HEK293T (cell line): ENCODE measurements at places on chromosomes 6 and 20.

- DNase-seq, result no peak
Observed at GRCh38 chr6:27448456-27448855, 24.4 kb downstream of the ZNF184 start.

GRCh38 chr6:139438775-139439174 is 64.3 kb upstream of the CITED2 start:
- DNase-seq, result no peak

DNA sequence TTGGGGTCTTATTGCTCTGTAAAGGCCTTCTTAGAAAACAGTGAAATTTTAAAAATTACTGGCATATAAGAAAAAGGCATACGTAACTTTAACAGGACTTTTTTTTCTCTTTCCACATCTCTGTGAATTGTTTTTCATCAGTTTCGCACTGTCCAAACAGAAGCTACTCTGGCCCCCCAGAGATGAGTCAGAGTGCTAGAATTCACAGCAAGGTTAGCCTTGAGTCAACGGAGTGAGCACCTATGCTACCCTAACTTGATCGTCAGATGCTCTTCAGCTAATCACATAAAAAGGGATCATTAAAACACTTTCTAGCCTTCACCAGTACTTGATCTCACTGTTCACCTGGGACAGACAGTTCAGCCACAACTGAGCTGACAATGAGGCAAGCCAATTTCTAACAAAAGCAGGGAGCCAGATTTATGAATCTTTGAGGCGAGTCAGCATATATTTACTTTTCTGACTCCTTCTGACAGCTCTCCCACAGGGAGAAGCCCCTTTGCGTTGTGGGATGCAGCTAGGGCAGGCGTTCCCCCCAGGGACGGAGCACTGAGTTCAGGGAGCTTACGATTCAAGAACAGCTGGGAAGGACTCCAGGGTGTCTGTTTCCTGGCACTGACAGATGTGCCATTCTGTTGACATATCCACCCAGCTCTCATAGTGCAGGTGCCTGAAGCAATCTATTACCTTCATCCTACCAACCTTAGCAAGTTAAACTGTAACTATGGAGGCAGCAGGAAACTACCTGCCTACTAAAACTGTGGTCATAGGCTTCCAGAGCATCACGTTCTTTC is 46.4 kb upstream of the SPDEF start:
- DNase-seq, result no peak

- no peak for DNase-seq
Observed at GRCh38 chr20:59576216-59576953, 28.0 kb upstream of the PHACTR3 start.

DNA sequence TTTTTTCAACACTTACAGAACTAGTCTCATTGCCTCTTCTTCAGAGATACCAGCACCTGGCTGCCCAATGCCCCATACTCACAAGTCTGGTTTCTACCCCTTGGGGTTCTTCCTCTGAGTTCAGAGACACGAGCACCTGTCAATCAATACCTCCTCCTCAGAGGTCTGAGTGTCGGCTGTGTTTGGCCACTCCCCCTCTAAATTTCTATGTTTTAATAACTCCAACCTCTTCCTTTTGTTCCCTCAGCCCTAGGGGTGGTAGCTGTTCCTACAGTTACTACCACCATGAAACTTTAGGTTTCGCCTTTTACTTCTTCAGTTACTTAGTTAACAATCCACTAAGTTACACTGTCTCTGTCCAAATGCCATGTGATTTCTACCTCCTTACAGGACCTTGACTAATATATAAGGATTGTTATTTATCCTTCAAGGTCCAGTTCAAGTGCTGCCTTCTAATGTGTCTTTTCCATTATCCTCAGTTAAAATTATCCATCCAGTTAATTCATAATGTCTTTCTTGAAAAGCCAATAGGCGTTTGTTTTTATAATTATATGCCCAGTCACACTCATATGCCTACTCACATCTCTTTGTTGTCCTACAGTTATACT is 14.6 kb upstream of the PHF20 start:
- no peak for DNase-seq

DNA sequence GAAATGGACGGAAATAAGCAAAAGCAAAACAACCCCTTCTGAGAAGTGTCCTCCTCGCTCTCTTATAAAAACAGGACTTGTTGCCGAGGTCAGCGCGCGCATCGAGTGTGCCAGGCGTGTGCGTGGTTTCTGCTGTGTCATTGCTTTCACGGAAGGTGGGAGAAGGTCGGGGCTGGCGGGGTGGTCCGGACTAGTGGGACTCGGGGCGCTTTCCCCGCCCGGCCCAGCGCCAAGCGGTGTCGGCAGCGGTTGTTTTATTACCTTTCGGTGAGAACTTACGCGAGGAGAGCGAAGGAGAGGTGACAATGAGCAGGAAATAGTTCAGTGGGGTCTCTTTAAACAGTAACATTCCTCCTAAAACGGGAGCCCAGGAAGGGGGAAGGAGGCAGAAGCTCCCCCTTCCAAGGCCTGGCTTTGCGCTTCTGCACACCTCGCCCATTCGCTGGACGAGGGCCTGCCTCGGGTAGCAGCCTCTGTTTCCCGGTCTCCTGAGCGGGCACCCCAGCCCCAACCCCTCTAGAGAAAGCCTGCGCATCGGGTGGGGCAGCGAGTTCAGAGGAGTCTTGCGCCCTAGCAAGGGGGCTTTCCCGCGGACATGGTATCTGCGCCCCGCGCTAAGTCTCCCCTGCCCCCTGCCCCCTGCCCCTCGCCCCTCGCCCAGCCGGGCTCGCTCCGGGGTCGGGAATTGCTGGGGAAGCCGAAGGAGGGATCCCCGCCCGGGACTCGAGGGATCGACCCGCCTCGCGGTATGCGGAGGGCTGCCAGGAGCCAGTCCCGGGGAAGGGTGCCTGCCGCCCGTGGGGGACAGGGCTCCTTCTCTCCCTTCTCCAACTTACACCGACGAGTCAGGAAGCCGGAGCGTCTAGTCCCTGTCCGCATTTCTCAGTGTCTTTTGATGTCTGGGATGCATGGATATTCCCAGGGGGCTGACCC is 1.2 kb upstream of the TBXT start:
- DNase-seq, result no peak

GRCh38 chr20:9141921-9142320 is 73.0 kb downstream of the PLCB4 start:
- DNase-seq, result no peak

- no peak for DNase-seq
Observed at GRCh38 chr20:23046431-23046830, 3.0 kb downstream of the THBD start.

GRCh38 chr6:27553123-27553904 is 80.4 kb upstream of the ZNF184 start:
- peak; percentile 58 for DNase-seq

GRCh38 chr6:158817728-158818580 is 1.2 kb downstream of the EZR start:
- peak; percentile 91 for DNase-seq

DNA sequence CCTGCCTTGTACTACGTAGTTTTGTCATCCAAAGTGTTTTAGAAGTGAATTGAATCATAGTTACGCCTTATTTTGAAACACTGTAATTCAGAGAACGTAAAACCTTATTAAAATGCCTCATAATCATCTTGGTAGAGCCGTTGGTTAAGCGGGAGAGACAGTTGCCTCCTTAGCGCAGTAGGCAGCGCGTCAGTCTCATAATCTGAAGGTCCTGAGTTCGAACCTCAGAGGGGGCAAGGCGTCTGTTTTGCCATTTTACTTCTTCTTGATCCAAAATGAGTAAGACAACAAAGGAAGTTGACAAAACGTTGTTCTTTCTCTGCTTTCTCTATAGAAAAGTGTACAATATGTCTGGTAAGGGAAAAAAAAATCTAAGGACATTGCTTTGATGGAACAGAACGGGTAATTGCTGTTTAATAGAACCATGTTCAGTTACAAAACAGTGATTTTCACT is 20.7 kb upstream of the TRIM27 start:
- no peak for DNase-seq

GRCh38 chr6:170034294-170034693 is 256.6 kb downstream of the DLL1 start:
- no peak for DNase-seq

- no peak for DNase-seq
Observed at GRCh38 chr6:63355632-63356031, 35.8 kb upstream of the LGSN start.

DNA sequence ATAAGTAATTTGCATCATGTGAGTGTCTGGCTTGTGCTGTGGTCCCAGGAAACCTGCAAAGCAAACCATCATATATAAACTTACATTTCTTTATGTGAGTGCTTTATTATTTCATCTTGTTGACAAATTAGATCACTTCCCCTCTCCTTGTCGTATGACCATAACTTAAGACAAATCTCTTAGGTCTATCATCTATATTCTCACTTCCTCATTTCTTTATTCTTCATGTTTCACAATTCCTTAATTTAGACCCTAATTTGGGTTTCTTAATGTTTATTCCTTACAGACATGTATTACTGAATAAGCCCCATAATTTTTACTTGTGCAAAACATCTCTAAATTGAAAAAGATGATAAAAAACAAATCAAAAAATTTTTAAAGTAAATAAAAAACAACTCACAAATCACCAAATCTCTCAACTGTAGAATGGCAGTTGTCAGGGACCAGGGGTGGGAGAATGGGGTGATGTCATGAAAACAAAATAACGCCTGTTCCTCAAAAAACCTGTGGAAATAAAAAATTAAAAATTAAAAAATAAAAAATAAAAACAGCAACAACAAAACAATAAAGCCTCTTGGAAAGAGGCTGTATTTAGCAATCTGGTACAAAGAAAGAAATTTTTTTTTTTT is 49.5 kb upstream of the FBXO30 start:
- DNase-seq, result no peak

- DNase-seq, result no peak
Observed at GRCh38 chr20:55761100-55761499, 244.2 kb downstream of the CBLN4 start.

- DNase-seq, result no peak
Observed at GRCh38 chr6:11615214-11615602, 77.7 kb downstream of the TMEM170B start.

- DNase-seq, result no peak
Observed at GRCh38 chr20:44649976-44650375, 1.5 kb downstream of the ADA start.
